Naive thymus-derived CD4-positive, alpha-beta T cell (primary cell): ENCODE measurements at places on chromosomes 16 and 17.

DNA sequence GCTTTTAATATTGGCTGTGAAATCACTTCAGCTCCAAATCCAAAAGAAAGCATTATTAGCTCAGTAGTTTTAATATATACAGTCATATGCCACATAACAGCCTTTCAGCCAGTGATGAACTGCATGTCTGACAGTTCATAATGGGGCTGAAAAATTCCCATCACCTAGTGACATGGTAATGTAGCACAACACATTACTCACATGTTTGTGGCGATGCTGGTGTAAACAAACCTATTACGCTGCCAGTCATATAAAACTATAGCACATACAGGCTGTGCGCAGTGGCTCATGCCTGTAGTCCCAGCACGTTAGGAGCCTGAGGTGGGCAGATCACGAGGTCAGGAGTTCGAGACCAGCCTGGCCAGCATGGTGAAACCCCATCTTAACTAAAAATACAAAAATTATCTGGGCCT, 92.2 kb downstream of the TUBD1 start:
- no peaks in the 10 kb centered on the region for H3K4me1 ChIP-seq
- no peak overlapping the region for H3K4me3 ChIP-seq
- H3K27me3 ChIP-seq: no peaks in the 10 kb centered on the region
- H3K36me3 ChIP-seq: no peaks in the 10 kb centered on the region
- H3K27ac ChIP-seq: no peak overlapping the region

GRCh38 chr16:51392521-51393187, 241.6 kb upstream of the SALL1 start:
- no peaks in the 10 kb centered on the region for H3K36me3 ChIP-seq
- no peak overlapping the region for H3K27ac ChIP-seq
- H3K27me3 ChIP-seq: no peaks in the 10 kb centered on the region

- H3K36me3 ChIP-seq: no peaks in the 10 kb centered on the region
- H3K4me1 ChIP-seq: peaks cover 17% of the 10 kb centered on the region
- no peaks in the 10 kb centered on the region for H3K27me3 ChIP-seq
- H3K27ac ChIP-seq: no peak overlapping the region
- peak overlapping the region; percentile 91 for H3K4me3 ChIP-seq
- DNase-seq: no peak
Measured at GRCh38 chr16:50067290-50067853, 1.6 kb downstream of the HEATR3 start.

DNA sequence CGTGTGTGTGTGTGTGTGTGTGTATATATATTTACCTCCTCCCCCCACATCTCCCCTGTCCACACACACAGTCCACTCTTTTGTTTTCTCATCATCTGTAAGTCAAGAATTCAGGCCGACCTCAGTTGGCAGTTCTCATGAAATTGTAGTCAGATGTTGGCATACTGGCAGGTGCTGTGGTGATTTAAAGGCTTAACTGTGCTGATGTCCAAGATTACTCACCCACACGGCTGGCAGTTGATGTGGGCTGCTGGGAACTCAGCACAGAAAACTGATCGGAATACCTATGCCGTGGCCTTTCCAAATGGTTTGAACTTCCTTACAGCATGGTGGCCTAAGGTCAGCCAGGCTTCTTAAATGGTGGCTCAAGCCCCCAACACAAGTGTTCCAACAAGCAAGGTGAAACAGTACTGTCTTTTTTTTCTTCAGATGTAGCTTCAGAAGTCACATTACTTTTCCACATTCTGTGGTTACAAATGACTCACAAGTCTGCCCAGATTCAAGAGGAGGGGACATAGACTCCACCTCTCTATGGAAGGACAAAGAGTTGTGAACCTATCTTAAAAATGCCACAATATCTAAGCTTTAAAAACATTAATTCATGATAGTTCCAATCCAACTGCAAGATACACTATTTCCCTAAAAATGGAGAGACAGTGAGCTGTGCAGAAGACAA, 198.5 kb upstream of the HS3ST4 start:
- no peak overlapping the region for H3K4me3 ChIP-seq
- no peaks in the 10 kb centered on the region for H3K27me3 ChIP-seq
- H3K27ac ChIP-seq: no peak overlapping the region

- no peaks in the 10 kb centered on the region for H3K27me3 ChIP-seq
- H3K4me1 ChIP-seq: no peaks in the 10 kb centered on the region
- no peaks in the 10 kb centered on the region for H3K36me3 ChIP-seq
- no peak for DNase-seq
- no peak overlapping the region for H3K27ac ChIP-seq
- H3K4me3 ChIP-seq: no peak overlapping the region
Measured at GRCh38 chr16:49287572-49287971, 5.9 kb upstream of the CBLN1 start.

DNA sequence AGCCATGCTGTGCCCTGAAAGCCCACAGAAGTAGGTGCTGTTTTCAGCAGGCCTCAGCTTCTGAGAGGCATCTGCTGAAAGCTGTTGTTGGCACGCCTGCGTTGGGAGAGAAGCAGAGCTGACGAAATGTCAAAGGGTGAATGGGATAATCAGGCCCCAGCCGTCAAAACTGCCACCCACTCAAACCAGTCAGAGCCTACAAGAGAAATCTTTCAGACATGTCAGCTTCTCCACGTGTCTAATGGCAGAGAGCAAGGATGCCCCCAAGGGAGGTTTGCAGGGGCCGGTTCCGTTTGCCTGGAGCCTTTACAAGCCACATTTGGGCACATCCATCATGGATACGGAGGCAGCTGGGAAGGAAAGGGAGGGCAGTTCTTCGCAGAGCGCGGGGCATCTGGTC, 568.2 kb upstream of the EEF2KMT start:
- no peak overlapping the region for H3K4me3 ChIP-seq
- no peaks in the 10 kb centered on the region for H3K36me3 ChIP-seq
- no peak for DNase-seq
- no peaks in the 10 kb centered on the region for H3K27me3 ChIP-seq
- H3K4me1 ChIP-seq: no peaks in the 10 kb centered on the region

GRCh38 chr16:49631187-49632041, 224.5 kb downstream of the ZNF423 start:
- no peaks in the 10 kb centered on the region for H3K36me3 ChIP-seq
- no peaks in the 10 kb centered on the region for H3K27me3 ChIP-seq
- H3K4me3 ChIP-seq: no peak overlapping the region
- H3K4me1 ChIP-seq: no peaks in the 10 kb centered on the region
